Fibroblast of the conjunctiva (primary cell): ENCODE measurements at places on chromosomes 1 and 21.

GRCh38 chr1:67791686-67792085 lies 41.6 kb downstream of the GNG12 start:
- DNase-seq = peak; percentile 89

GRCh38 chr1:109625176-109625575 lies 5.5 kb downstream of the AMPD2 start:
- no peak for DNase-seq

DNA sequence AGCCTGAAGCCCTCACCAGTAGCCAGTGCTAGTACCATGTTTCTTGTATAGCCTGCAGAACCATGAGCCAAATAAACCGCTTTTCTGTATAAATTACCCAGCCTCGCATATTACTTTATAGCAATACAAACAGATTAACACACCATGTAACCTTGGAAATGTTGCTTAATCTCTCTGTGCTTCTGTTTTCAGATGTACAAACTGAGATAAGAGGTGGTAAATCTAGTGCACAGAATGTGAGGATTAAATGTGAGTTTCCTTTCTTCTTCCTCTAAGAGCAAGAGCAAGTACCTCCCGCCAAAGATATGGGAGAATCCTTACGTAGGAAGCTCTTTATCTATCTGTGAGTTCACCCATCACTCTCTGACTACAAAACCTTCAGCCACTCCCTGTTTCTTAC lies 128.4 kb downstream of the HIVEP3 start:
- DNase-seq = no peak

- DNase-seq = no peak
These were observed 490.4 kb upstream of the NCAM2 start for GRCh38 chr21:20507783-20508182.

GRCh38 chr1:208261874-208262273 lies 17.7 kb upstream of the PLXNA2 start:
- no peak for DNase-seq

DNA sequence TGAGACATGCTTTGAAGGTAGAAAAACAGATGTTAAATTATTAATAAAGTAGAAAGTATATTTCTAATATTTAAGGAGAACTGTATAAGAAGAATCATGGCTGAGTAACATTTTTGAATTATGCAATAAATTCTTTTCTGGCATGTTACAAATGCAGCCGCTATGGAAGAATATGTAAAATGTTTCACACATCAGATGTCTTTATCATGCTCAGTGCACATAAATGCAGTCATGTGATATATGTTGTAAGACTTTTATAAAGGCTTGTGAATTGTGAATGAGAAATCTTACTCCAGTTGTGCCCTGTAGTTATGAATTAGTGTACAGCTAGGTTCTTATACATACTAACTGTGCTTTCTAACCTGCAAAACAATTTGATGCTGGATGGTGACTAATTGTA lies 53.5 kb downstream of the LRRC8B start:
- DNase-seq = no peak

- no peak for DNase-seq
These were observed 5.5 kb downstream of the THEM5 start for GRCh38 chr1:151847867-151848596.

- peak; percentile 39 for DNase-seq
These were observed 98.9 kb downstream of the TNFSF18 start for GRCh38 chr1:172951730-172952365.

GRCh38 chr1:7422561-7422960 lies 348.5 kb upstream of the VAMP3 start:
- DNase-seq = no peak

DNA sequence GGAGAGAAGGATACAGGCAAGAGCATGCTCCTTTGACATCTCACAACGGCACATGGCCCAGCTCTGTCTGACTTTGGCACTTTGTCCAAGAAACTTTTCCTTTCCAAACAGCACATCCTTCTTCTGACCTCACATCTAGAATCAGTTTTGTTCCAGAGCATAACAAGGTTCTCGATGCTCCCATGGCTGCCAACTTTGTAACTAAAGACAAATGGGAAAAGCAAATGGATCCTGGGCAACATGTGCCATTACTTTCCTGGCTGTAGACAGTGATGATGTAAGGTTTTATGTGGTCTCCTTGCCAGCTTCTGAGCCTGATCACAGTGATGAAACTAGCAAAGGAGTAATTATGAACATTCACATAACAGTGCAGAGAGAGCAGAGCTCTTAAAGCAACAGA lies 171.8 kb upstream of the C1orf87 start:
- peak; percentile 31 for DNase-seq

DNA sequence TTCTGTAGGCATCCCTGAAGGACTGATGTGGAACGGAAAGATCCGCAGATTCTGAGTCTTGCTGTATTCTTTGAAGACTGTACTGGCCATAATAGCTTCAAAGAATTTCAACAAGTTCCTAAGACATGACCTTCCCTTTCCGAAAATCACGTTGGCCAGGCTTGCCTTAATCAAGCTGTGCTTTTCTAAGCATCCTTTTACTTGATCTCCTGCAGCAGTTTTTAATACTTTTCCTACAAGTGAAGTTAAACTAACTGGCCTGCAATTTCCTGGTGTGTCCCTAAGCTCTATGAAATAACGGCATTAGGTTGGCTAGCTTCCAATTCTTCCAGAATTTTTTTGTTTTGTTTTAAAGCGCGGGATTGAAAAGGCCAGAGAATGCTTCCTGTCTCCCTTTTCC lies 40.3 kb downstream of the SPAG17 start:
- DNase-seq = no peak

DNA sequence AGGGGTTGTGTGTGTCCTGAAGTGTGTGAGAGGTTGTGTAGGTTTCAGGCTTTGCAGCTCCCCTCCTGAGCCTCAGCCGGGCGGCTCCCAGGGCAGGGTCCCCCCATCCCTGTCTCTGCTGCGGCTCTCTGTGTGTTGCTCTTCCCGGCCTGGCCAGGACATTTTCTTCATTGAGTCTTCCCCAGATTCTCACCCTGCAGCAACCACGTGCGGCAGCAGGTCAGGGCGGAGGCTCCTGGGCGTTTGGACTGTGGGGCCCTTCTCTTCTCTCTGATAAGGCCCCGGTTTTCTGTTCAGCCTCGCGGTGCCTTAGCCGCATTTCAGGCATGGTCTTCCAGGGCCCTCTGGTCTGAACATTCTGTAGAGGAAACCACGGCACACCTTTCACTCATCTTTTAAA lies 1.8 kb upstream of the TCP10L start:
- DNase-seq = no peak

- DNase-seq = no peak
These were observed 27.3 kb downstream of the KIAA2013 start for GRCh38 chr1:11898831-11899467.

DNA sequence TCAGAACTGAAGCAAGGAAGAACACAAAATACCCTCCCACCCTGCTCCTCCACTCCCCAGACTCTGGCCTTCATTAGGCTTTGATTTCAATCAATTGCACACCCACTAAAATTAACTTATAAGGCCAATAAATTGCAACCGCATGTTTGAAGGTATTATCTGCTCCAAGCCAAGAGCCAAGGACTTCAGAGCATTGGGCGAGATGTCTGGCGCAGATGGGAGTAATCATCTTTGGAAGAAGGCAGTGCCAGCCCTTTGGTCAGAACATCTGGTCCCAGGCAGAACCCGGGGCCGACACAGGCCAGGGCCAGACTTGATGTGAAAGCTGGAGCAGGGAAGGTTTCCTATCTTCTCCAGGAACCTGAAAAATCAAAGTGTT lies 60.0 kb downstream of the SLC66A1 start:
- no peak for DNase-seq

DNA sequence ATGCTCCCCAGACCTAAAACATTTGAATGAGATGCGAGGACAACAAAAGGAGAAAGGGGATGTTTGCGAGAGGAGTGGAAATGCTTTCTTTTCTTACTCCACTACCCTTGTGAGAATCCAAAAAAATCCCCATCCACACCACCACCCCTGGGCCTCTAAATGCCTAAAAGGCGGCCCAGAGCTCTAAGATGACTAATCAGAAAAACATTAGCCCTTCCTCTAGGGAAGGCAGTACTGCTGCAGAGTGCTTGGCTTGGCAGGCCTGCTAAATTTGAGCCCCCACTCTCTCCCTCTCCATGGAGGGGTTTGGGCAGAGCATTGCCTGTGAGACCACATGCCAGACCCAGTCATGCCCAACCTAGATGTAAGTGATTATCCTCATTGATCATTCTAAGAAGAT lies 347.9 kb downstream of the USH2A start:
- DNase-seq = no peak

DNA sequence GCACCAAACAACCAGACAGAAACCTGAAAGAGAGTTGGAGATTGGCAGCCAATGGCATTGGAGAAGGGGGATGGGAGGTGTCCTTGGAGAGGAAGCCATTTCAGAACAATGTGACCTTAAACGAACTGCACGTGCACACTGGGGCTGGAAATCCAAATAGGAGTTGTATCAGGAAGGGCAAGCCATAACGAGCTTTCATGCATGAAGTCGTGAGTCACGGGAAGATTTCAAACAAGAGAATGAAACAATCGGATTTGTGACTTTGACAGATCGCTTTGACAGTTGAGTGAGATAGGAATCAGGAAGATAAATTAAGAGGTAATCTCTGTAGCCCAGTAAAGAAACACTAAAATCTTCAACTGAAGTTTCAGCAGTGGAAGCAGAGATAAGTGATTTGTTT lies 445.8 kb upstream of the ZP4 start:
- DNase-seq = no peak

GRCh38 chr1:193105821-193106177 lies 585 bp upstream of the GLRX2 start:
- DNase-seq = no peak

GRCh38 chr1:81582467-81582986 lies 218.2 kb upstream of the ADGRL2 start:
- no peak for DNase-seq
